Stimulated activated CD8-positive, alpha-beta memory T cell treated with anti-CD3 and anti-CD28 coated beads, Interleukin-15, amount 100 ng/mL, for 1 hour (primary cell): ENCODE measurements at places on chromosomes 4 and X.

GRCh38 chr4:114598191-114599121 lies at the start of gene UGT8:
Gene UGT8 (plus strand): TSS chr4:114598807. CDS start chr4:114622881, 24,074 bp downstream.
- no peak for DNase-seq

DNA sequence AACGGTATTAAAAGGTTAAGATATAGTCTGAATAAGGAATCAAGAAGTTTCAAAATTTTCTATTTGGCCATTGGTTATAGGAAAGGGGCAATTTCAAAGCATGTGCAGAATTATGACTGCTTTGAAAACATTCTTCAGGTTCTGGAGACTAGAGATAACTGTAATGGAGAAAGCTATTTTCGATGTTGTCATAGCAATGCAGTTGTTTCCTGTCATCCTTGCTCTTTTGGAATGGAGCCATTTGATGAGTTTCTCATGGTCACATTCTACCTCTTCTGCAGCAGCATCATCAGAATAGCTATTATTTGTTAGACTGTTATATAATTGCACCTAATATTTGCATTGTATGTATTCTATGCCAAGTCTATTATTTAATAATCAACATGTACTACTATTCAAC lies 368.2 kb upstream of the NR3C2 start:
- DNase-seq, result no peak

DNA sequence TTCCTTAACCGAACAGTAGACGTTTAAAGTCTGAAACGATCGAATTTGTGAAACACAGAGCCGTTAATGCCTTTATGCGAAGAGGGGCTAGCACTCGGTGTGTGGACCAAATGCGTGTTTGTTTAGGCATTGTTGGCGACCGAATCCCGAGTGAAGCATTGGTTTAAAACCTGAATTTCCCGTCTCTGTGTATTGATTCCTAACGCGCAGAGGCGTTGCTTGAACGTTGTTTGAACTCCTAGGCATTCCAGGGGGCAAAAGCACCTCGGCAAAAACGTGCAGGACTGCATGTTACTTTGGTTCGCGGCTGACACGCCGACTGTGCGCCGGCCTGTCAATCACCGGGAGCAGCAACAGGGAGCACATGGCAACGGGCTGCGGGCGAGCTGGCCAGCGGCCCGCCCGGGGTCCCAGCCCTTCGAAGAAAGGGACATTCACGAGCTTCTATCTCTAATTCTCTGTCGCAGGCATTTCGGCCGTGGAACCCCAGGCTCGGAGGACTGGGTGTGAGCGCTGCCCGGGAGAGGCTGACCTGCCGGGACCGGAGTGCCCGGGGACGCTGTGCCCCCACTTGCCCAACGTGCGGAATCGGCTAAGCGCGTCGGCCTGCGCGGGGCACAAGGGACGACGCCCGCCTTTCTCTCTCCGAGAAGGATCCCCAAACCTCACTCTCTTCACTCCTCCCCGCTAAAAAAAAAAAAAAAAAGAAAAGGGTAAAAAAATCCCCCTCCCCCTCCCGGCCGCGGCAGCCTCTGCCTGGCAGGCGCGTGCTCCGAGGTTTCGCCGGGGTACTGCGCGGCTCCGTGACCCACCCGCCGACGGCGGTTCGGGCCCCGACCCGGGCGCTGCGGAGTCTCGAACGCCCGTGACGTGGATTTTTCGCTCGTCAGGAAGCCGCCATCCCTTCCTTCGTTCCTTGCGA lies 810 bp downstream of the SPRY1 start:
- DNase-seq, result no peak

GRCh38 chr4:16109256-16109655 lies 25.4 kb upstream of the PROM1 start:
- no peak for DNase-seq

- no peak for DNase-seq
These were observed 58.6 kb downstream of the FUNDC1 start for GRCh38 chrX:44483965-44484606.

DNA sequence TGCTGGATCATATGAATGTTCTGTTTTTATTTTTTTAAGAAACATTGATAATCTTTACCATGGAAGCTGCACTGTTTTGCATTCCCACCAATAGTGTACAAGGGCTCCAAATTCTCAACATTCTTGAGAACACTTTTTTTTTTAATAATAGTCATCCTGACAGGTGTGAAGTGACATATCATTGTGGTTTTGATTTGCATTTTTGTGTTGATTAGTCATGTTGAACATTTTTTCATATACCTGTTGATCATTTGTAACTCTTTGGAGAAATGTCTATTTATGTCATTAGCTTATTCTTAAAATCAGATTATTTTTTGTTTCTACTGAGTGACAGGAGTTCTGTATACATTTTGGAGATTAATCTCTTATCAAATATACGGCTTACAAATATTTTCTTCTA lies 408.5 kb downstream of the GLUD2 start:
- DNase-seq, result no peak

DNA sequence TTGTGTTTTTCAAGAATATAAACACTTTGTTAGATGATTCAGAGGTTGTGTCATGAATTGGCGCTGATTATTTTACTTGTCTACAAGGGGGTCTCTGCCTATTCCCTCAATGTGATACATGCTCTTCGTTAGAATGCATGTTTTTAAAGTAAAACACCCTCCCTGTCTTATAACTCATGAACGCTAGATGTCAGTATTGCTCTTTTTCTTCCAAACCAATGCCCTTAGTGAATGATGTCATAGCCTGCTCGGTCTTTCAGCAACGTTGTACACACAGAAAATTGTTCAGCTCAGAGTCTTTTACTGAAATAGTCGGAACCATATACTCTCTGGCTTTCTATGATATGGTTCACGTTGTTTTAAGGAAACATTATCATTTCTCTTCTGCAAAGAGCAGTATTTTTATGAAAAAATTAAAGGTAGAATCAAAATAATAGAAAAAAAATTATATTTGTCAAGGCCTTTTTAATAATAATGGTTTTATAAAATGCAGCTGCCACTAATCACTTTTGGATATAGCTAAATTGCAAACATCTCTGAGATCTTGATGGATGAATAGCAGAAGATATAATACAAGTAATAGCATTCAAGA lies 292.9 kb downstream of the TLL1 start:
- DNase-seq, result no peak

DNA sequence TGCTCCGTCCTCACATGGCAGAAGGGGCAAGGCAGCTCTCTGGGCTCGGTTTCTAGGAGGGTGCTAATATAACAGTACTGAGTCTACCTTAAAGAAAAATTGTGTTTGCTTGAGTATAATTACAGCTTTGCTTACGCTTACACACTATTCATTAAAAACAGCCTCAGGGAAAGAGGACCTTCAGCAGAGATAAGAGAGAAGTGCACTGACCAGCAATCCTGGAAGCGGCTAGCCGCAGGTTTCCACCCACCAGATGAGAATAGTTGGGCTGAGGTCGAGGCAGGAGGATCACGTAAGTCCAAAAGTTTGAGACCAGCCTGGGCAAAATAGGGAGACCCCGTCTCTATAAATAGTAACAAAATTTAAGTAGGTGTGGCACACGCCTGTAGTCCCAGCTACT lies 15.2 kb upstream of the MRFAP1 start:
- no peak for DNase-seq

DNA sequence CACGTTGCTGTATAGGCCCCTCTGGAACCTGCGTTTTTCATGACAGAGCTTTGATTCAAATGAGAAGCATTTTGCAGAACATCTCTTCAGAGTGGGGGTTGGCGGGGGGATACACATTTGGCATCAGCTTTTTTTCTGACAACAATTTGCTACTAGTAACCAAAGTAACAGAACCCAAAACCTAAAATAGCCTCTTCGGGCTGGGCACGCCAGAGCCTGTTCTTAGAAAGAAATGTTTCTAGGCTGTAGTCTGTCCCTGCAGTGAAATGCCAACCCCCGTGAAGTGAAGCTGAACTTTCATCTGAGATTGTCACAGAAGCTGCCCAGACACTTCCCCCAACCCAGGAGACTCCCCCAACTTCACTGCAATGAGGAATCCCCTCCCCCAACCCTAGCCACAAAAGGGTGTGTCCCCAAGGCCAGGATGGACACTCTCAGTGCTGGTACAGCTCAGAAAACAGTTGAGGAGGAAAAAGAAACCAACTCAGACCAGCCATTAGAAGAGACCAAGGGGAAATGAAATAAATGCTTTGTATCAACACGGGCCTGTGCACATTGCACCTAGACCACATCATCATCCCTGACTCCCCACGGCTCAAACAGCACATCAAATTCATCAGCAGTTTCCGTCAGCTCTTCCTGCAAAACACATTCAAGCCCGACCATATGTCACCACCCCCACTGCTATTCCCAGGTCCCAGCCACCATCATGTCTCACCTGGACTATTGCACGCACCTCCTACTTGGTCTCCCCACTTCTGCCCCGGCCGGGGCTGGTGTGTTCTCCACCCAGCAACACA lies 8.4 kb upstream of the MAN2B2 start:
- no peak for DNase-seq

DNA sequence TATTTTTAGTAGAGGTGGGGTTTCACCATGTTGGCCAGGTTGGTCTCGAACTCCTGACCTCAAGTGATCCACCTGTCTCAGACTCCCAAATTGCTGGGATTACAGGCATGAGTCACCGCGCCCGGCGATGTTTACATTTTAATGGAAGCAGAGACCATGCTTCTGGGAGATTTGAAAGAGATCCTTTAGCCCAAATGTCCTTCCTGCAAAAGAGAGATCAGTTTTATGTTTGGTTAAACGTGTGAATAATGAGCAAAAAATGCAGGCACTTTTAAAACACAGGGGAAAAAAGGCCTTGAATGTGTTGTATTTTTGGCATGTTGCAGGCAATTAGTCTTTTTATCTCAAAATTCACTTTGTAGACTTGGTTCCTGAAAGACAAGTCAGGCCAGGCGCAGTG lies 95.8 kb upstream of the ELOVL6 start:
- no peak for DNase-seq

DNA sequence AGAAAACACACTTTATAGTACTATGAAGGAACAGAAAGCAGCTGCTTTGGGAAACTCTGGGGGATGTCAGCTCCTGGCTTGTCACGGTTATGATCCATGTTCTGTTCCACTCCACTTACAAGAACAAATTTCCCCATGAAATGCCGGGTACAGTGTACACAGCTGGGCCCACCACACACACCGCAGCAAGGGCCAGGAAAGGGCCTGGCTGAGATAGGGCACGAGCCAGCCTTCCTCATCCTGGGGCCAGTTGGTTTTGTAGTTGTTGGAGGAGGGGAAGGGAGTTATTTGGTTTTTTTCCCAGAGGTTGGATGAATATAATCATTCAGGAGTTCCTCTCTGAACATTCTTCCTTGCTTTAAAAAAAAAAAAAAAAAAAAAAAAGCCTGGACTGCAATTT lies 56.8 kb downstream of the SEPSECS start:
- DNase-seq, result no peak

GRCh38 chr4:119736559-119736958 lies 108.0 kb upstream of the PDE5A start:
- no peak for DNase-seq

DNA sequence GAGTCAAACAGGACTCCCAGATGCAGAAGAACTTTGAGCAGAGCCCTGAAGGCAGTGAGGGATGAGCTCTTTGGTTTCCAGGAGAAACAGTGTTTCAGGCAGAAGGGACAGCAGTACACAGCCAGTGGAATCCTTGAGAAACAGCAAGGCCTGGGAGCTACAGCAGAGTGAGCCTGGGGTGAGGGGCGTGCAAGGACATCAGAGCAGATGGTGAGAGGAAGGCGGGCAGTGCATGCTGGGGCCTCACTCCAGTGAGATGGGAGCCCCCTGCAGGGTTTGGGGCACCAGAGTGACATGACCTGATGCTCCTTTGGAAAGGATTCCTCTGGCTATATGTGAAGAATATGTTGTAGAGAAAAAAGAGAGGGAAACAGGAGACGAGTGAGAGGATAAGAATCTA lies 98.1 kb upstream of the EGFL6 start:
- no peak for DNase-seq

- no peak for DNase-seq
These were observed 336.9 kb downstream of the ZNF674 start for GRCh38 chrX:46208225-46208854.

- no peak for DNase-seq
These were observed 44.5 kb downstream of the MAGEB16 start for GRCh38 chrX:35842674-35843073.

GRCh38 chr4:84455697-84456096 lies 43.4 kb downstream of the NKX6-1 start:
- DNase-seq, result no peak

DNA sequence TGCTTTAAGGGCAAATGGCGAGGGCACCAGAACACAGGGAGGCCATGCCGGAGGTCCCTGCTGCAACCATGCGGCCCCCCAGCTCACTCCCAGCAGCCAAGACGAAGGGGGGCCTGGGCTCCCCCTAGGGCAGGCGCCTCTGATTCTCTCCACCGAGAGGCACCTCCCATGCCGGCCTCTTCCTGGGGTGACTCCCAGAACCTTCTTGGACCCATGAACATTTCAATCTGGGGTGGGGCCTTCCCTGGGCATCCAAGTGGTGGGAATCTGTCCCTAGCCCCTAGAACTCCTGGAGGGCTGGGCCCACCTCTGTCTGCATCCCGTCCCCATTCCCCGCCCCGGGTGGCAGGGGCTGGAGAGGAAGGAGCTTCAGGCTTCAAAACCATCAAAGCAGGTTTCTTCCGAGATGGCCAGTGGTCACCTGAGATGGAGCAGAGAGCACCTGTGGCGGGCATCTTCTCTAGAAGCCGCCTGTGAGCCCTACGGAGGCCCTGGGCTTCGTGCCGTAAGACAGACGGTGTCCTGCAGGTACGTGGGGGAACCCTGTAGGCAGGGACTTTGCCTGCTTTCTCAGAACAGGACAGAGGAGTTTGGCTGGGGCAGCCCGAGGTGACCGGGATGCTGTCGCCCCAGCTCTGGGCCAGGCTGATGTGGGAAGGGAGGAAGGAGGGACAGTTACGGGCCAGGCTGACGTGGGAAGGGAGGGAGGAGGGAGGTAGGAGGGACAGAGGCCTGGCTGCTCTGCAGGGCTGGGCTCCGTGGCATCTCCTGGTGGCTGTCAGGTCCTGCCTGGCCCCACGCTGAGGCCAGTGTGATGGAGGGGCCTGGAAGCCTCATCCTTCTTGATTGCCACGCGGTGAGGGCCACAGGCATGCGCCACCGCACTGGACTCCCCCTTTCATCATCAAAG lies 6.8 kb upstream of the SLC25A6 start:
- DNase-seq, result no peak

- DNase-seq, result no peak
These were observed 615.8 kb downstream of the TRAM1L1 start for GRCh38 chr4:116469582-116469981.

DNA sequence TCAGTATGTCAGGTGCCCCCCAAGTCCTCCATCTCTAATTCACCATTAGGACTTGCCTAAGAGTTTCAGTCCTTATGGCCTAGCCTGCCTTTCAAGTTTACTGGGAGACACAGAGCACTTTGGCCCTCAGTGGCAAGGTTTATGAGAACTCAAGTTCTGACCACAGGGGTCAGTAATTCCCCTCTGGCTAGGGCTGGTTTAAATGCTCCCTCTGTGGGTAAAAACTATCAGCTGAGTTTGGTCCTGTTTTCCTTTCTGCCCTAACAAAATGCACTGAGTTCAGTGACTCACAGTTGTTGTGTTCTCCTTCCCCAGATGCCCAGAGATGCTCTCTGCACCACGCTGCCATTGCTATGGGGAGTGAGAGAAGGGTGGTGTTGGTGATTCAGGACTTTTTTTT lies 163.2 kb downstream of the RELL1 start:
- no peak for DNase-seq

GRCh38 chr4:55757356-55757952 lies 62.1 kb upstream of the EXOC1L start:
- DNase-seq, result no peak
